ENCODE measurements at places on chromosomes 16 and 17. TPM values are rescaled to one million over a fixed set of nuclear protein-coding genes. Genes with fewer than 3 reads are reported as not detected.

DNA sequence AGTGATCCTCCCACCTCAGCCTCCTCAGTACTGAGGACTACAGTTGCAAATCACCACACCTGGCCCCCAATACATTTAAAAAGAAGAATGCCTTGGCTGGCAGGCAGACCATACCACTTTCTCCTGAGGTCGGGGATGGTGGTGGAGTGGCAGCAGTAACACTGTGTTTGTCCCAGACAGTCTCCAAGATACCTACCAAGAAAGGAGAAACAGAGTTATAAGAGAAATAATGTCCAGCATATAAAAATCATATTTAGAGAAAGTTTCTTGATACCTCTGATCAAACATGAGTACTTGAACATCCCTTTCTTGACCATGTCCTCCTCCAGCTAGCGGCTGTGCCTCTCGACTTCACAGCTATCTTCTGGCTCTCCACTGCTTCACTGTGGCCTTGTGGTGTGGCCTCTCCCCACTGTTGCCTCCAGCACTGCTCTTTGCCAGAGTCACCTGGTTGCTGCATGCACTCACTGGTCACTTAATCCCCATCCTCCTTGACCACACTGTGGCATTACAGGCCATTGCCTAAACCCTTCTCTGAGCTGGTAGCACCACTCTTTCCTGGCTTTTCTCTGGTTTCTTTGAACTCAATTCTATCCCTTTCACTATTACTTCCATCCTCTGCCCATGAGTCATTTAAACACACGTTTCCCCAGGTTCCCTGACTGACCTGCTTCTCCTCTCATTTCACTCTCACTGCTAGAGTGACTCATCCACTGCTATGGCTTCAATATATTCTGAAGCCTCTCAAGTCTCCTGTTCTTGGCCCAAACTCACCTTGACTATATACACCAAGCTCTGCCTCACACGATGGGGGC lies 45.2 kb downstream of the XPO6 start:
- DNase-seq = no peak

DNA sequence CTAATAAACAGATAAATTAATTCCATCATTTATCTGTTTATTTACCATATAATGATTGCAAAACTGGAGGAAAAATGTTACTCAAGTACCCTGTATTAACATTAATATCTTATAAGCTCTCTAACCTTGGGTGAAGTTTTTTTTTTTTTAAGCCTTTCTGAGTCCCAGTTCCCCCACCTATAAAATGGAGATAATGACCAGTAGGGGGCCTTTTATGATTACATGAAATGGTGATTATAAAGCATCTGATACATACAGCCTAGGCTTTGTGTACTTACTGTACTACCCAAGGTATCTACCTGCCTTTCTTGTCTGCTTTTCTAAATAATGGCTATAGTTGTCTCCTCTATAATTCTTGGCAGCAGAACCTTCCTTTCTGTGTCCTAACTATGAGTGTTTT lies 22.6 kb downstream of the LRRC36 start:
- no peak for DNase-seq

PTX4 gene
- total RNA-seq = 0.10 TPM

C17orf113 gene
- total RNA-seq = 1.8 TPM

GRCh38 chr17:60102632-60103096 lies 23.9 kb upstream of the HEATR6 start:
- DNase-seq = no peak

DNA sequence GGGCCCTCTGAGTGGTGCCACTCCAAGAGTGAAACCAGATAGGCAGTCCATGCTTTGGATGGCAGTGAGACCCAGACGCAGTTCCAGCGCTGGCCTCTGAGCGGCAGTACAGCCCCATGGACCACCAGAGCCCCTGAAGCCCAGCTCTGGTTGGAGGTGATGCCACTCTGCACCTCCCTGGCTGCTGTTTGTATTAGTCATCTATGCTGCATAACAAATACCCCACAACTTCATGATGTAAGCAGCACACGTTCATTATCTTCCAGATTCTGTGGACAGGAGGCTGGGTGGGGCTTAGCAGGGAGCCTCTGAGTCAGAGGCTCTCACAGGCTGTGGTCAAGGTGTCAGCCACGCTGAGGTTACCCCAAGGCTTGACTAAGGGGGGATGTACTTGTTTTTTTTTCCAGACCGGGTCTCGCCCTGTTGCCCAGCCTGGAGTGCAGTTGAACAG lies 5.1 kb upstream of the NME4 start:
- DNase-seq = no peak

OTOP3 gene
- total RNA-seq = not detected

PSME3IP1 gene
- 39.9 TPM for total RNA-seq

ITGAL gene
- 6.1 TPM for total RNA-seq

- DNase-seq = no peak
These were observed 58.9 kb downstream of the NDEL1 start for GRCh38 chr17:8494506-8495111.

KRT31 gene
- 52.1 TPM for total RNA-seq

- no peak for DNase-seq
These were observed 257.1 kb upstream of the DYNLRB2 start for GRCh38 chr16:80283466-80284392.

C16orf95 gene
- 1.7 TPM for total RNA-seq

GRCh38 chr16:65751622-65752521 lies 614.6 kb upstream of the CDH5 start:
- DNase-seq = no peak

DNA sequence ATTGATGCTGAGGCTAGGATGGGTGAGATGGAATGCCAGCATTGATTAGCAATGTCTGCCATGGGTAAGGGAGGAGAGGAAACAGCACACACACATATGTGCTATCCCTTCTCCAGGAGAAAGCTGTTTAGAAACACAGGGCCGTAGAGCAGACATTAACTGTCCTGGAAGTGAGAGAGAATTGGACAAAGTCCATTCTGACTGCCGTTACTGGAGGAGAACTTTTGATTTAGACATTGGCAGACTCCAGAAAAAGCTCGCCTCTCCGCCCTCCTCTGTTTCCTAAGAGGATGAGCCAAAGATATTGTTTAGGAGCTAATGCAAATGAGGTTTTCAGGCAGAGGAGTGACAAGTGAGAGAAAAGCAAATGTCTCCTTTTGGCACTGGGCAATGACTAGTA lies 237.0 kb downstream of the HAPSTR1 start:
- DNase-seq = no peak

All from skin of body (tissue), 3 donors.